Femur (tissue), 1 donor: ENCODE measurements at places on chromosomes 11 and 22.

DNA sequence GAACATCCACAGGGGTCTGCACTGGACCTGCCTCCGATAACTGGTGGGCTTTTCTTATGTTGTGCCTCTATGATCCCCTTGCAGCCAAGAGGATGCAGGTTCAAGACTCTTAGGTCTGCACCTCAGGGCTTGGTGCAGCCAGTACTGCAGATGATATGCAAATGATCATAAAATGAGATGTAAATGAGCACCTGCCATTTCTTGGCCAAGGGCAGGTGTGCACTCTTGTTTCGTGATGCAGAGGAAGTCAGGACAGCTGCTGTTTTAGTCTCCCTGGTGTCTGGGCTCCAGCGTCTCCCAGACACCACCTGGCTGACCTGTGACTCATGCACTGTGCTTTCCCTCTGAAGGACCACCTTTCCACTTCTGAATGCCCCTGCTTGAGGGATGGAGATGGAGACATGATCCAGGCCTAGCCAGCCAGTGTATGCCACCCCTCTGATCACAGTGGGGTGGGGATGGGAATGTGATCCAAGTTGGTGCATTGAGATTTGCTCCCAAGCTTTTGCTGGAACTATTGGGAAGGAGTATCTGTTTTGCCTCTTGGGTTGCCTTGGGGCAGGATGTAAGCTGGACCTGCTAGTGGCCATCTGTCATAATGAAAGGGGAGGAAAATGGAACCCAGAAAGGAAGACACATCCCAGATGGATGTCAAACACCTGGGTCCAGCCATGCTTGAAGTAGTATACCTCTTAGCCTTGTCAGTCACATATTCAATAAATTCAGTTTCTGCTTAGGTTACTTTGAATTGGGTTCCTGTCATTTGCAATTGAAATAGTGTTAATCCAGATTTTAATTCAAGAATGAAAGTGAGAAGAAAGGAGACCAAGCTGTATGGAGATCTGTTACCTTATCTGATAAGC, 3.3 kb upstream of the KCNJ11 start:
- no peak for DNase-seq

- no peak for DNase-seq
These were observed 18.8 kb upstream of the ACCSL start for GRCh38 chr11:44028816-44029506.

GRCh38 chr11:77259641-77260040, 41.8 kb downstream of the GDPD4 start:
- DNase-seq: no peak

- no peak for DNase-seq
These were observed 15.1 kb downstream of the PI4KA start for GRCh38 chr22:20843501-20843900.

DNA sequence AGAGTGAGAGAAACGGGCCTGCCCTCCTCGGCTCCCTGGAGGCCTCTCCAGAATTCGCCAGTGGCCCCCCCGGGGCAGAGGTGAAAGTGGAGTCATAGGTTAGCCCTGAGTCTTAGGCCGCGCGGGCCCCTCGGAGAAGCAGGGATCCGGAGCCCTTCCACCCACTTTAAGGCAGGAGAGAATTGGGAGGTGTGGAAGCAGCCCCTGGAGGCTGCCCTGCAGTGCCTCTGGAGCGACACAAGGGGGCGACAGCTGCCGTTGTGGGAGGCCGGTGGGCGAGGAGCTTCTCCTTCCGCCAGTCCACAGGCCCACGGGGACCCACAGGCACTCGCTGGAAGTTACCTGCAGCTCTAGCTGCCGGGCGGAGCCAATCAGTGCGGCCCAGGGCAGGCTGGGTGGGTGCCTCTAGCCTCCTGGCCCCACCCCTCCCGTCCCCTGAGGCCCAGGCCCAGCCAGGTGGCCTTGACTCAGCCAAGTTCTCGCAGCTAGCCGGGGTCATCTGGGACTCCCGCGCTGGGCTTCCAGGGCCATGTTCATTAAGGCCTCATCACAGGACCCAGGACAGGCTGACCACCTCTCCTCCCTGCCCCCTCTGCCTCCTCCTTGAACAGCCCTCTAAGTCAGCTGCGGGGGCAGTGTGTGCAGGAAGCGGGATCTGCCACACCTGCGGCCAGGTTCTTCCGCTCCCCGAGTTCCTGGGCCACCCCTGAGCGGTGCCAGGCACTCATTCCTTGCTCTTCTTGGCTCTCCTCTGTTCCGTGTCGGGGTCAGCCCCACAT, 5.0 kb downstream of the DGKZ start:
- DNase-seq: no peak

GRCh38 chr22:50259302-50259701, 2.2 kb downstream of the MAPK12 start:
- DNase-seq: no peak

DNA sequence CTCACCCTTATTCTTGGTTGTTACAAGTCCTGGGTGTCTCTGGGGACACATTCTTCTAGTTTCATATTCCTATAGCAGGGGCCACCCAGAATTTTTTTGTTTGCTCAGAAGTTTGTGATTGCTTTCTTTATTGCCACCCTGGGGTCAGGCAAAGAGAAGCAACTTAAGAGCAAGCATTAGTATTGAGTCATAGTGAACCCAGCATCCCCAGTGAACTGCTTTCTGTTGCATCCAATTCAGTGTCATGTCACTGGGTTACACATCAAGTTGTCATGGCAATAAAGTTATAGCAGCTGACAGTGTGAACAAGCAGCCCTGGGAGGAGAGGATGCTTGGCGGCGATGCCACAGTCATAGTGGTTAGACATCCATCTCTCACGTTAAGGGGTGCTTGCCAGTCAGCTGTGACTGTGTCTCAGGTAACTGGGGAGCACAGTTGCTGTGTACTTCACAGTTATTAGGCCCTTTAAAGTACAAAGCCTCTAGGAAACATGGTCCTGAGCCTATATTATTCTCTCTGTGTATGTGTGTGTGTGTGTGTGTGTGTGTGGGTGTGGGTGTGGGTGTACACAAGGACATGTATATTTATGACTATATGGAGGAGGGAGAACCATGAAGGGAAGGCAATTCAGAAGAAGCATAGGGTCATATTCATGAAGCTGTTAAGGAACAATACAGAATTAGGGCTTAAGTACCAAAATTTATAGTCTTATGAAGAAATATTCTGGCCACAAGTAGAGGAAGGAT, 52.5 kb downstream of the TRIM44 start:
- no peak for DNase-seq

DNA sequence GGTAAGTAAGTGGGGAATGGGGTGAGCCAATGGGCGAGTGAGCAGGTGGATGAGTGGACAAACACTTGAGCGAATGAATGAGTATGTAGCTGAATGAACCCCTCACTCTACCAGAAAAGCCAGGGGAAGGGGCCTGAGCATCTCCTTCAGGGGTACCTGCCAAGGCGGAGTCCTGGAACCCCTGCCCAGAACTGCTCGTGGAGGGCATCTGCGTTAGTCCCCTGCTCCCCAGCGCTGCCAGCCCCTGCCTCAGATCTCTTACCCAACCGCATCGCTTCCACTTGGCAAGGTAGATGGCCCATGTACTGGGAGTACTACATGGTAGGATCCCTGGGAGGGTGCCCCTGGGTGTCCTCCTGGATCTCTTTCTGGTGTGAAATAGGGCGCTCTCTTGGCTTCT, 7.4 kb upstream of the ANO1 start:
- peak; percentile 12 for DNase-seq

DNA sequence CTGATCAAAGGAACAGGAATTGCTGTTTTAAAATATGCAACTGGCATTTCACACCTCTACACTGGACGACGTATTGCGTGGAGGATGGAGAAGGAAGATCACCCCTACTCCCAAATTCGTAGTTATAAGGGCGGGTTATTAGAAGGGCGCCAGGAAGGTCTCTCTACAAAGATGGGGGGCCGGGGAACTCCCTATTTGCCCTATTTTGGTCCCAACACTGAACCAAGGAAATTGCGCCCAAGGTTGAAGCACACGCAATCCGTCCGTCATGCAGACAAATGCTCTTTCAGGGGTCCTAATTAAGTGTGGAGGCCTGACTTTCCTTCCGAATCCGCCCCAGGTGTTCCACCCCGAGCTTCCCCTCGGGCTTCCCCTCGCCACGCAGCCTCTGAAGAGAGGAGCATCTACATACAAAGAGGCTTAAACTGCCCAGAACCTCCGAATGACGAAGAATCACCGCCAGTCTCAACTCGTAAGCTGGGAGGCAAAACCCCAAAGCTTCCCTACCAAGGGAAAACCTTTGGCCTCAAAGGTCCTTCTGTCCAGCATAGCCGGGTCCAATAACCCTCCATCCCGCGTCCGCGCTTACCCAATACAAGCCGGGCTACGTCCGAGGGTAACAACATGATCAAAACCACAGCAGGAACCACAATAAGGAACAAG, 396 bp downstream of the NPAT start:
- DNase-seq: no peak

GRCh38 chr22:37337204-37337943, 55.1 kb downstream of the CYTH4 start:
- DNase-seq: no peak

DNA sequence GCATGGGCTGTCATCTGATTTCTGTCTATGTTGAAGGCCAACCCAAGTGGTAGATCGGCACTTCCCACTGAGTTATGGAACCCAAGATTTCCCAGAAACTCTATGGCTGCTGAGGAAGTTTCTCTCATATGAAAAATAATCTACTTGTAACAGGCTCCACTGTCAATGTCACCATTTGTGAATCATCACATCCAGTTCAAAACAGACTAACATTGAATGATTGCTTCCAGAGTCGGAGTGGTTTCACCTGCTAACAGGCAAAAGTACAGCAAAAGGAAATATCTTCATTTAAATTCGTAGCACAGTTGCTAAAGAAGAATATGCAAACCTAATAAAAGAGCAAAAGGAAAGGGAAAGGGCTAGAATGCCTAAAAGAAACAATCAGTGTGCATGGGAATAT, 12.8 kb downstream of the WT1 start:
- DNase-seq: no peak

- DNase-seq: no peak
These were observed 32.4 kb upstream of the SORL1-AS1 start for GRCh38 chr11:121485216-121485615.

DNA sequence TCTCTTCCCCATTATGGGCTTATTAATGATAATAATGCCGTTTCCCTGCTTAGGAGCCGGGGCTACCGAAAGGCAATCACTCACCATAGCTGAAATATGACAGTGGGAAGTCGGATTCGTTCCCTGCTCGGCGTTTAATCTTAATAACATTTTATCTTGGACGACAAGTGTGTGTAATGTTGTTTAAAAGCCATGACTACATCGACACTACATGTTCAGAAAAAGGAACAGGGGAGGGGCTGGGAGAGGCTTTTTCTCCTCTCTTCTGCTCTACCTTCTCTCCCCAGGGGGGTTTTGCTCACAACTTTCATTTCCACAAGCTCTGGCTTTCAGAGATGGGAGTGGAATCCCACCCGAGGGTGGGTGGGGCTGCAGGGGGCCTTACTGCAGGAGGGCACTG, 105.5 kb downstream of the DSCAML1 start:
- DNase-seq: no peak

- no peak for DNase-seq
These were observed 33.2 kb downstream of the CALCA start for GRCh38 chr11:14938936-14939335.

DNA sequence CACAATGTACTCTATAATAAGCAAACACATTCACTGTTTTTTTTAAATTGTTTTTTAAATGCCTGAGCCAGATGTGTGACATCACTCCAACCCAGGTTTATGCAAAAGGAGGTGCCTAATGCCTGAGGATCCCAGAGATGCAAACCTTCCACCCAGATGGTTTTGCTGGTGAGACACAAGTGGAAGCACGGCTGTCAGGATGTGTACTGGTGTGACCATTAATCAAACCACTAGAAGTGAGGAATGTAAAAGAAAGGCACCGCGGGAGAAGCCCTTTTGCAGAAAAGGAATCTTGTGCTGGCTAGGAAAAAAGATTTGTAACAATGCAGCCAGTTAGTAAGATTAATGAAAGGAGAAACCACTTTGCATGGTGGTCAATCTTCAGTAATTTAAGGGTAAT, 407.4 kb downstream of the LARGE1 start:
- DNase-seq: no peak

- DNase-seq: no peak
These were observed 47.5 kb upstream of the GALNT18 start for GRCh38 chr11:11669233-11669846.

- no peak for DNase-seq
These were observed at the start of gene HBD for GRCh38 chr11:5234381-5234834. HBD (minus strand) TSS chr11:5234483; CDS start chr11:5234433, 50 bp downstream.

DNA sequence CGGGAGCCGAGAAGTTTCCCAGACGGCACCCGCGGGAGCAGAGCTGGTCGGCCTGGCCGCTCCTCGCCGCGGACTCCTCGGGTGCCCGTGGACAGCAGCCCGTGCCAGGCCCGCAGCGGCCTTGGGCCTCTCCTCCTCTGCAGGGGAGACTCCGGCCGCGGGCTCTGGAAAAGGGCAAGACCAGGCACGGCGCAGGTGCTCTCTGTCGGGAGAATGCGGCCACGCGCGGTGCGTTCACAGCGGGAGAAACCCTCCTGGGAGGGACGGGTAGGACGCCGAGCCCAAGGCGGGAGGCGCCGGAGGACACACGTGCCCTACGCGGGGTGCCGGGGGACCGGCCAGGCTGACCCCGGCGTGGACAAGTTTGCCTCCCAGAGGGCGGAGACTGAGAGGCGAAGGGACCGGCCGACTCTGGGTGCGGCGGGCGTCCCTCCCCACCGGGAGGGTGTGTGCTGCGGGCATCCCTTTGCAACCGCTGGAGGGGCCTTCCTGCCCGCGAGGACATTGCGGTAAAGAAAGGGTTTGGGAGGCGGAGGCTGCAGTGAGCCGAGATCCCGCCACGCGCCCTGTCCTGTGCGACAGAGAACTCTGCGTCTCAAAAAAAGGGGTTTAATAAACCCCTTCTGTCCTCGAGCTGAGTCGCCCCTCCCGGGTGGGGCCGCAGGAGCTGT, 2.3 kb downstream of the IFITM1 start:
- DNase-seq: peak; percentile 31

- DNase-seq: no peak
These were observed 2.2 kb downstream of the SRRD start for GRCh38 chr22:26485806-26486390.

- peak; percentile 16 for DNase-seq
These were observed 109.1 kb downstream of the KCNQ1 start for GRCh38 chr11:2553886-2554285.

DNA sequence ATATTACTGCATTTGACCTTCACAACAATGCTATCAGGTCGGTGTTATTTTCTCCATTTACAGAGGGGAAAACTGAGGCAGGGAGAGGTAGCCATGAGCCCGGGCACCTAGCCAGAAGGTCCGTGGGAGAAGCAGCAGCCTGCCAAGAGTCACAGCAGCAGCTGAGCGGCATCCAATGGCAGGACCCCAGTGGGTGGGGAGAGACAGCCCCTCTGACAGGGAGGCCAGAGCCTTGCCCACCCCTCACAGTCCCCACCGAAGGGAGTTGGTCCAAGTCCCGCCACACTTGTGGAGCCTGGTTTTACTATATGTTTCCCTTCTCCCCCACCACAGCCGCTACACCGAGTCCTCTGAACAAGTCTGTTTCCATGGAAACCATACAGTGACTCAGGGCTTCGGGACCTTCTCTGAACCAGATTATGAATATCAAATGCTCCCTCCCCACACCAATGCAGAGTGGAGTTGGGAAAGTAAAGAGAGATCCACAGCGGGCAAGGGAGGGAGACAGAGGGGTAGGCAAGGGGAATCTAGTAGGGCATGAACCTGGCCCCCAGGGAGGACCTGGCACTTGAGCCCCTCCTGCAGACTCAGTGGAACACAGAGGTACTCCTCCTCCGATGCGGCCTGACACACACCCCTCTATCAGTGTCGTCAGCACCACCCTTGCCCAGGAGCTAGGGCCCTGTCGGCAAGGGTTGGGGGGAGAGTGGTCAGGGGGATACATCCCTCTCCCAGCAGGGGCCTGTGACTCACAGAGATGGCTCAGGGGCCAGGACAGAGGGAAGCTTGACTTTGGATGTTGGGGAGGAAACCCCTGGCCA, 2.5 kb downstream of the CHST1 start:
- peak; percentile 84 for DNase-seq

- no peak for DNase-seq
These were observed 682.5 kb downstream of the NTM start for GRCh38 chr11:132052904-132053303.
